ENCODE measurements at places on chromosomes 6 and 20.

- DNase-seq: no peak
Measured at GRCh38 chr6:33816911-33817310, 13.1 kb upstream of the MLN start.

DNA sequence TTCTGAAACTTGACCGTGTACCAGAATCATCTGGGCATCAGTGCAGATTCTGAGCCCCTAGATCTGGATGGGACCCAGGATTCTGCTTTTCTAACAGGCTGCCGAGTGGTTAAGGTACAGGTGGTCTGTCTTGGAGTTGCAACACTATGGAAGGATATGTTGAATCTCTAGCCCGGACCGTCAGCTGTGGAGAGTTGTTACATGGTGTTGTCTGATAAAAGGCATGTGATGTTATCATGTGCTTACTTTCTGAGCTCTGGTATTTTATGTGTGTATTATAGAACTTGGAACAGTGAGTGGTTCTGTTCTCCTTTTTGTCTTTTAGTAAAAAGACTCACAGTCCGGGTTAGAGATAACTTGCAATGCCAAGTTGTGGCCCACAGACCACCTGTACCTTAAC lies 123.0 kb downstream of the JARID2 start:
- peak; percentile 74 for DNase-seq

GRCh38 chr6:18551228-18551627 lies 164.1 kb downstream of the RNF144B start:
- DNase-seq: no peak

DNA sequence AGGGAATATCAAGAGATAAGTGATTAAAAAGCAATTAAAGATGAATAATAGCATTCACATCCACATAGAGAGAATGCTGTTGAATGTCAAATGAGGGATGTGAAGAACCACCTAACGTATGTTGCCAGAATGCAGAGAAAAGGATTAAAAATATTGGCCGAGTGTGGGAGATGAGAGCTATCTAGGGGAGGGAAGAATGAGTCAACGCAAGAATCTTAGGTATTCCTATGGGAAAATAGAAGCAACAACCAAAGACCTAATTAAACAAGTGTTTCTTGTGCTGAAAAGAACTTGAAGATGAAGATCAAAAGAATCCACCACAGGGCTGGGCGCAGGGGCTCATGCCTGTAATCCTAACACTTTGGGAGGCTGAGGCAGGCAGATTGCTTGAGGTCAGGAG lies 12.2 kb upstream of the RSPH3 start:
- no peak for DNase-seq

DNA sequence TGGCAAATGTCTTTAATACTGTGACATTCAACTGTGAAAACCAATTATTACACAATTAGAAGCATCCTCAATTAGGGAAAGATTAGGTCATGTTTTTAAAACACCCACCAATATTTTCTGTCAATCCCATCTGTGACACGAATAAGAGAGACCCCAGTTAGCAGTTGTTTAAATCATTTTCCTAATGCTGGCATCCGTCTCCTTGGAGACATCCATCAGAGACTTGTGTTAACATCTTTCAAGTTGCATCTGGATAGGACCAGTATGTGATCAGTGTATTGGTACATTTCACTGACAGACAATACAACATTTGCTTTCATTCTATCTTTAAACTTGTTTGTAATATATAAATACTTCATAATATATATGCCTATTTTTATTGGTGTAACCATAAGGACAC lies 420.7 kb upstream of the RNF217 start:
- no peak for DNase-seq

DNA sequence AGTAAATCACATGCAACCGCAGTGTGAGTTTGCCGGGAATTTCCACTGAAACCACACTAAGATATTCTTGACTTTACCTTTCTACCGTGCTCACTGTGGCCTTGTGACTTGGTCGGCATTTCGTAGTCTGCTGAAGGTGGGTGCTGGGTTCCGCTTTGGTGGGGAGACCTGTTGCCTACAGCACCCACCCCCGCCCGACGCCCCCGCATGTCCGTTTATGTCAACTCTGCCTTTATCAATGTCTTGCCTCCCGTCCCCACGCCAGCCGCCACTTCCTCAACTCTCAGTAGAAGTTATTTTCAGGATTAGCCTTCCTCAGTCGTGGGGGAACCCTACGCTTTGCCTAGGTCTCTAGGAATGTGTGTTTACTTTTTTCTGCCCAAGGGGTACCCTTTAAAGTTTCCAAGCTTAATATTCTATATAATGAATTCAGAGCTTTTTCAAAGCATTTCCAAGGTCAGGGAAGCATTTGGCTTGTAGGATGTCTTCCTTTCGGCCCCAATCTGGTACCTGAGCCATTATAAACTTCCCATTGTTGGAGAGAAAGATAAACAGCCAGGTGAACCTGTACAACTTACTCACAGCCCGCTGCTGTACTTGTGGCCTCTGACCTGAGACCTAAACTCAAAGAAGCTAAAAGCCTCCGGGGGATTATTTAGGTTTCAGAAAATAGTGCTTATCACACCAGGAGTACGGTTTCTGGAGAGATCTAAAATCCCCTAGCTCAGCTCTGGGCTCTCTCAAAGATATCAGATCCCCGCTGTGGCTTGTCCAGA lies 54.2 kb downstream of the TBC1D7 start:
- DNase-seq: peak; percentile 41

DNA sequence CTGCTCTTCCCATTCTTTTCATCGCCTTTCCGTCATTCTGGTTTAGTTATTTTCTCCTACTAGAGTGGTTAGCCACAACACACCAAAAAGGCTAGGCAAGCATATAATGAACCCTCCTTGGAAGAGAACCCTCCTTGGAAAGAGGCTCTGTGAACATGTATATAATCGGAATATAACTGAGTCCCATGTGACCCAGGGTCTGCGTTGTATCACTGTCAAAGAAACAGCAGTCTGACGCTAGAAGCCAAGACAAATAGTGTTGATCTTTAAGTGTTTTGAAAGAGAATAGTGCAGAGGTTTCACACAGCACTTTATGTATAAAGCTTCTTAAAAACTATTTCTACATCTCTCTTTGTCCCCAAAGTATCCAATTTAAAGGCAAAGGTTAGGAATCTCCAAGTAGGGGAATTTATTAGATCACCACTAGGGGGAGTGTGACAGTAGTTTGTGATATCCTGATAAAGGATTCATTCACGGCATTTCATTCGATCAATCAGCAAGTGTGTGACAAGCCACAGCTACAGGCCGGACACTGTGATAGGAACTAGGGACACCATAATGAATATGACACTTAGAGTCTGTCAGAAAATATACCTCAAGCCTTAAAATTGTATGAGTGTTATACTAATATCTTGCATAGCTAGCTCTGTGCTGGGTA lies 395.3 kb downstream of the CD109 start:
- DNase-seq: peak; percentile 14

GRCh38 chr6:122075084-122075838 lies 324.2 kb upstream of the HSF2 start:
- DNase-seq: no peak

GRCh38 chr20:49813305-49813974 lies 812 bp downstream of the SLC9A8 start:
- no peak for DNase-seq

- no peak for DNase-seq
Measured at GRCh38 chr6:96675597-96675996, 112.7 kb downstream of the FHL5 start.

- no peak for DNase-seq
Measured at GRCh38 chr6:80340686-80341085, 234.2 kb downstream of the BCKDHB start.

DNA sequence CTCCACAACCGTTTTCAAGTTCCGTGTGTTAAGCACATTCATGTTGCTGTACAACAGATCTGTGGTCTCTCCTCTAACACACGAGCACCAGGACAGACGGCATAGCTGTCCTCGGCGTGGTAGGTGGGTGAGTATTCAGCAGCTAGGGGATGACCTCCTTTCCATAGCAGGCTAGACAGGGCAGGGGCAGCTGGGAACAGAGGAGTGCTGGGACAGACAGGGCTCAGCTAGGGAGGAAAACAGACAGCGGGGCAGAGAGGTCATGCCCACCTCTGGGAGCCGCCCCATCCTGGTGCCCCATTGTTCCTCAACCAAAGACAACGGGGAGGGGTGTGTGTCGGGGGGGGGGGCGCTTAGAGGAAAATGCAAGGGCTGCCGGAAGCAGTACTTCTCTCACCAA lies 271.5 kb upstream of the FOXQ1 start:
- DNase-seq: no peak

GRCh38 chr6:13009031-13009430 lies 292.5 kb downstream of the PHACTR1 start:
- no peak for DNase-seq

Data from umbilical cord (tissue), 2 donors.